ENCODE measurements at places on chromosomes 1 and 21.

DNA sequence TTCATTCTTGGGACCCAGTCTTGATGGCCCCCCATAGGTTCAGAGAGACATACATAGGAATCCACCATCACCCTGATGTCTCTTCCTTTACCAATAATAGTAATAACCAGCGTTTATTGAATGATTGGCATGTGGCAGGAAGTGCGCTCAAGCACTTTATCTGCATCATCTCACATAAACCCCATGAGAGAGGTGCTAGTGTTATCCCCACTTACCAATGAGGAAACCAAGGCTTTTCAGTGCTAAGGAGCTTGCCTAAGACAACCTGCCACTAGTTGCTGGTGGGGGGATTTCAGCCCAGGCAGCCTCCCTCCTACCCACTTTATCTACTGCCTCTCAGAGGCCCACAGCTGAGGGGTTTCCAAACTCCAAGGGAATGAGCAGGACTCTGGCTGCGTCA, 7.7 kb downstream of the LGR6 start:
- no peak for DNase-seq

DNA sequence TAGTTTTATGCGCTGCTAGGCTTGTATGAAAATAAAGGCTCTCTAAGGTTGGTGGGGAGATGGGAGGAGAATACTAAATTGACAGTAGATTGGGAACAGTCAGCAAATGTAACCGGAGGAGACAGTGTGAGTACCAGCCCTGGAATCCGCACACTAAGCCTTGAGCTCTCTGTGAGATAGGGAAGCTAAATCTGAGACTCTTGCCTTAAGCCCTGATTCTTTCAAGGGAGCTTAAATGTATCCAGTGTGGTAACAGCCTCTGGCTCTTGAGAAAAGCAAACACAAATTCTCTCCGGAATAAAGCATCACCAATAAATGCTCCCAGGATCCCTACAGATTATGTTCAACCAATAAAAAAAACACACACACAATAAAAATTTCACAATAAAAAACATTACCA, 33.0 kb upstream of the PDPN start:
- DNase-seq: no peak

DNA sequence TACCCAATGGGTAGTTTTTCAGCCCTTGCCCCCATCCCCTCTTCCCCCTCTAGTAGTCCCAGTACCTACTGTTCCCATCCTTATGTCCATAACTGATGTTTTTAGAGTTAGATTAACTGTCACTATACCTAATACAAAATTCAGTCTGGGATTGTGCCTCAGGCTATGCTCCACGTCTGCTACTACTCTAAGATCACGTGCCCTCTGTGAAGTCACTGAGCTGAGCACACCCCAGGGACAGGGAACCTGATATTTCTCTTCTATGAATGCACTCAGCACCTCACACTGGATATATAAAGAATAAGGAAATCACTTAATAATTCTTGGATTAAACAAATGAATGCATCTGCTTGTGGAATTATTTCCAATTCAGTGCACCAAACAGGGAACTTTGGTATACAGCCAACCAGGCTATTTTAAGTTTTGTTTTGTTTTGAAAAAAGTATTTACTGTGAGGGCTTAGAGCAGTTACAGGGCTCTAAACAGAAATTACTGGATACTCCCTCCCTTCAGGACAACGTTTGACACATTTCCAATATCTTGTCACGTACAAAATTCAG, 307.9 kb downstream of the SMYD3 start:
- DNase-seq: no peak

GRCh38 chr1:188371295-188371806, 1542.6 kb downstream of the PLA2G4A start:
- DNase-seq: no peak

DNA sequence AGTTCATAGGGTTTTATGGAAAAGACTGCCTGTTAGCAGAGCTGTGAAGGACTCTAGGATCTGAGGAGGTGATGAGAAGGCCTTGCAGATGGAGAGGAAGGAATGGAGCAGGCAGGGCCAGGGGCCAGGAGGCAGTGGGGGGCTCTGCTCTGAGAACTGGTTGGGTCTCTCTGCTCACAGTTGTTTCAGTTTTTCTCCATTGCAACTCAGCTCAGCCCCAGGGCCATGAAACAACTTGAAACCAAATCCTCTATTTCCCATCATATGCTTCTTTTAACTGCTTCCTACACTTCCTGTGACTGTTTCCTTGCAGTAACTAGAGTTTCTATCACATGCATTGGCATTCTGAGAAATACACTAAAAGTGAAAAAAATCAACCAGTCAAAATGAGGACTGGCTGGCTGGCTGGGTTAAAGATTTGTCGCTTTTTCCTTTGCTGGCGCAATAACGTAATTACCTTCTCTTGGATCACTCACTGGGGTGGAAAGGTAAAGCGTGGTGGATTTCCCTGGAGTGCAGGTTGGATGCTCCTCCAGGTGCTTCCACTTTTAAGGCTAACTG, 172.0 kb downstream of the CDC7 start:
- no peak for DNase-seq

- no peak for DNase-seq
Measured at GRCh38 chr1:37497832-37498231, 16.7 kb downstream of the MEAF6 start.

DNA sequence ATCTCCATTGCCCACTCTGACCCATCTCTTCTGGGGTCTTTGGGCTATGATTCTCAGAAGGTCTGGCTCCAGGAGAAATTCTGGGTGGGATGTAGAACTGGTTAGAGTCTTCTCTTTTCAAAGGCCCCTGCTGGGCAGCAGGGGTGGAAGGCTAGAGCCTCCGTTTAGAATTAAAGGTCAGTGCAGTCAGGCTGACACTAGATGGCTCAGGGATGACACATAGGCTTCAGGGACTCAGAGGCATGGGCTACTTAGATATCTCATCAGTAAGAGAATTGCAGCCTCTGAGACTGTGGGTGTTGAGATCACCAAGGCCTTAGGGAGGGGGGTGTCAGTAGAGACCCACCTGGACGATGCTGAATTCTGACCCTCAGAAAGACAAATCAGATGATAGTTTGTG, 12.6 kb upstream of the PPM1J start:
- DNase-seq: no peak

GRCh38 chr21:32120230-32120629, 158.6 kb downstream of the MIS18A start:
- no peak for DNase-seq

DNA sequence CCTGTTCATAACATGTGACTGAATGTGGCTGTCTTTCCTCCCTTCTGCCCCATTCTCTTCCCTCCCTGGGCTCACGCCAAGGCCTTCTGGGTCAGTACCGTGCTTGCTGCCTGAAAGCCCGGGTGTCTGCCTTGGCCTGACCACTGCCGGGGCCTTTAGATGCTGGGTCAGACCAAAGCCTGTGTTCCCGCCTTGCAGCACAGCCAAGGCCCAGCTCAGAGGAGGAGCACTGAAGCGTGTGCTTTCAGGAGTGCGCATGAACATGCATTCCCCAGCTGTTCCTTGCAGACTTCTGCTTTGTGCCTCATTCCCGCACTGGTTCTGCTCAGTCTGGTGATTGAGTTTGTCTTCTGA, 27.0 kb upstream of the SARS1 start:
- no peak for DNase-seq

DNA sequence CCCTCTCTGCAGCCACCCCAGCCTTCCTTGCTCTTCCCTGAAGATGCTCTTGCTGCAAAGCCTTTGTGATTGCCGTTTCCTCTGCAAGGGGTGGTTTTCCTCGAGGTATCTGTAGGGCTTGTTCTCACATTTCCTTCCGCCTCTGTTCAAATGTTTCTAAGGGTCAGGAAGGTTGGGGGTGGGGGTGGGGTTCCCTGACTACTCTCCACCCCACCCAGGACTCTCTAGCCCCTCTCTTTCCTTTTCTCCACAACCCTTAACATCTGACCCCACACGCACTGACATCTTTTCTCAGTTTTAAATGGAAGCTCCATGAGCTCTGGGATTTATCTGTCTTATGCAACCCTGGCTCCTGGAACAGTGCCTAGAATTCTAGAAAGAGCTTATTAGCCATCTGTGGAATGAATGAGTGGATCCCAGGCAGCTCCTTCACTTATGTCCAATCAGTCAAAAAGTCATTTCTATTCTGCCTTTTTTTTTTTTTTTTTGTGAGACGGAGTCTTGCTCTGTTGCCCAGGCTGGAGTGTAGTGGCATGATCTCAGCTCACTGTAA, 27.3 kb upstream of the ZNF362 start:
- no peak for DNase-seq

GRCh38 chr1:167987174-167987573, 50.3 kb upstream of the MPC2 start:
- DNase-seq: no peak

GRCh38 chr1:229170274-229170673, 100.6 kb upstream of the RAB4A start:
- DNase-seq: no peak

DNA sequence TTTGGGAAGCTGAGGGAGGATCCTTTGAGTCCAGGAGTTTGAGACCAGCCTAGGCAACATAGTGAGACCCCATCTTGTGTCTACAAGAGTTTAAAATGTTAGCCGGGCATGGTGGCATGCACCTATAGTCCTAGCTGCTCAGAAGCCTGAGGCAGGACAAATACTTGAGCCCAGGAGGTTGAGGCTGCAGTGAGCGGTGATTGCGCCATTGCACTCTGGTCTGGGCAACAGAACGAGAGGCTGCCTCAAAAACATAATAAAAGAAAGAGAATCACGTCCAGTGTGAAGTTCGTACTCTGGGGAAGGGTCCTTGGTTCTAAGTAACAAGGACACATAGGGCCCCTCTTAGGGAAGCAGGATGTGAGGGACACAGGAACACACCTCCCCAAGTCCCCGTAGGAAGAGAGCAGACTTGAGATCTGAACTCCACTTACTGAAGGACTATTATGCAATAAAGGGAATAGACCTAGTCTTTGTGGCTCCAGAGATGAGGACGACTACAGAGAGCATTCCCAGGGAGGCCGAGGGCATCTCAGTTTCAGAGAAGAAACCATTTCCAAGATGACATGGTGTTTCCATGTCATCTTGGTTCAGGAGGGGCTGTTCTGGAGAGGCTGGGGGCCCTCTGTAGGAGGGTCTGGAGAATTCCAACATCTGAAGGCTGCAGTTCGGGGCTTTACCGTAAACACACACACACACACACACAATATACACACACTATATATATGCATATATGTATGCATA, 10.8 kb upstream of the ENO1 start:
- no peak for DNase-seq

DNA sequence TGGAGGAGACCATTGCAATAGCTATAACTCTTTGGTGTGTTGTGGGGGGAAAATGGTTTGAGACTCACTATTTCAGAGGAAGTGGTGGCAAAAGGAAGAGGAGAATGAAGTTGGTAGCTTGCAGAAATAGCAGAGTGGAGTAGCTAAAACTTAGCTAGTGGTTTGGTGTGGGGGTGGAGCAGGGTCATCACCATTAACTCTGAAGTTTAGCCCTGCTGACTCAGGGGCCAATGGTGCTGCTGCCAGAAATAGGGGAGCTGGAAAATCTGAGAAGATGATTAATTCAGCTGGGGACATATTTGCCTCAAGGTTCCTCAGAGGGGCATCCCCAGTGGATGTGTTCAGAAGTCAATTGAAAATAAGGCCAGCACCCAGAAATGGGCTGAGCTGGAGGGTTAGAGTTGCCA, 65.4 kb downstream of the RUNX1 start:
- DNase-seq: peak; percentile 69

DNA sequence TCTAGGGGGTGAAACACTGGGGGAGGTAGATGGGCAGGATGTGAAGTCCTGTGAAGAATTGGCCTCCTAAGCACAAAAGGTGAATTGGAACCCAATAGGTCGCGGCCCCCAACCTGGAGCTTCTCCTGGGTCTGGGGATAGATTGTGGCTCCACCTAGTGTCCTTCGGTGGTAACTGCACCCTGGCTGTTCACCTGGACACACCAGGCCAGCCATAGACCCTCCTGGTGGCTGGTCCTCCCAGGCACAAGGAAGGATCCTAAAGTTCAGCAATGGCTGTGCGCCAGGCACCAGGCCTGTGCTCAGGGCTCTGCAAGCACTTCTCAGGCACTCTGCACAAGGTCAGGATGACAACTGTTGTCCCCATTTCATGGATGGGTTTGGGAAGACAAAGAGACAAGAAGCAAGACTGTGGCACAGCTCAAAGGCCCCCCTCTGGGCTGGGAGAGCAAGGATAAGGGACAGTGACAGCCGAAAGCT, 13.5 kb downstream of the ESPN start:
- peak; percentile 74 for DNase-seq

DNA sequence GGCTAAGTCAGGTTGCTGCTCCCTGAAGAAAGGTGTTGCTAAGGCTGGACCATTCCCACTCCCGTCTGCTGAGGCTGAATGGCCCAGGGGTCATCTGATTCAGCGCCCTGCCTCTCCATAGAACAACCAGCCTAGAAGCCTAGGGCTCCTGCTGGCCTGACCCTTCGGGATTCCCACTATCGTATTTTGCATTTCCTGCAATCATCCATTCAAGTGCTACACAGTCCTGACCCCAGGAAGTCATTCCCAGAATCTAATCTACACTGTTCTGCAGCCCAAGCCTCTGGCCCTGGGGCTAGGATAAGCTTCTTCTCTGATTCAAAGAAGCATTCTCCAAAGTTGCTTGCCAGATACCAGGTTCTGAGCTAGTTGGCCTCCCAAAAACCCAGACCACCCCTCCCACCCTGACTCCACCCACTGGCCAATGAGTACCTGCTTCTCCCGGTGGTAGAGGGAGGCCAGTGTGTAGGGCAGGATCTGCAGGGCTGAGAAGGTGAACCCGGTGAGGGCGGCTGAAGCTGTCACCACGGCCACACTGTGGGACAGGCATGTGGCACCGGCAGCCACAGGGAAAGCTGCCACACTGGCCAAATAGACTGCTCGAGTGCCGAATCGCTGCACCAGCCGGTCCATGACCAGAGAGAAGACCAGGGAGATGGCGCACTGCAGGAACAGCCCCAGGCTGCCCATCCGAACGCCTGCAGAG, 18.7 kb downstream of the SLC45A3 start:
- no peak for DNase-seq

- no peak for DNase-seq
Measured at GRCh38 chr1:30816211-30817076, 58.9 kb upstream of the LAPTM5 start.

DNA sequence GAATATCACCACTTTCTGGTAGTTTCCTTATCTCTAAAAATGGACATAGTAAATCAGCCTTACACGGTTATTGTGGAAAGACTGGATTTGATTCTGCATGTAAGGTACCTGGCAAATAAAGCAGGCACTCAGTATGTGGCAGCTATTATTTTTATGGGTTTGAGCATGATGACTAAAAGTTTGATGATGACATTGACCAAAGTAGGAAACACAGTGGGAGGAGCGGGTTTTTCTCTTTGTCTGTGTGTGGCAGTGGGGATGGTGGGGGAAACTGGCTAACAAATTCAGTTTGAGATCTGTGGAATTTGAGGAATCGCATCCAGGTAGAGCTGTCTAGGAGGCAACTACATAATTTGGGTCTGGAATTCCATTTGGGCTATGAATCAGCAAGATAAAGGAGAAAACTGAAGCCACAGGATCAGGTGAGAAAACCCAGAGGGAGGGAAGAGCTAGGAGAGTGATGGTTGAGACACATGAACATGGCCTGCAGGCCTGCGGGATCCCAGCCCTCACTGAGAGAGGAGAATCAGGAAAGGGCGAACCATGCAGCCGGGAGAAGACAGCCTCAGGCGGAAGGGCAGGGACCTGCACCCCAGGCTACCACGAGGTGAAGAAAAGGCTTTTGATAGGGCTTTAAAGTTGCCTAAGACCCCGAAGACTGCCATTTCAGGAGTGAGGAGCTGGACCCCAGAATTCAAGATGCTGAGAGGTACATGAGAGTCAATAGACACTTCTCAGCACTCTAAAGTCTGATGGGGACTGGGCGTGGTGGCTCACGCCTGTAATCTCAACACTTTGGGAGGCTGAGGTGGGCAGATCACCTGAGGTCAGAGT, 52.2 kb downstream of the MEF2D start:
- no peak for DNase-seq

GRCh38 chr1:180387413-180387812, 115.0 kb downstream of the ACBD6 start:
- no peak for DNase-seq

- DNase-seq: no peak
Measured at GRCh38 chr1:50705699-50706098, 254.4 kb downstream of the FAF1 start.

Measured in activated CD8-positive, alpha-beta memory T cell treated with anti-CD3 and anti-CD28 coated beads, Interleukin-2, amount 50 U/mL, for 4 hours (primary cell).